Activated T-helper 1 cell treated with anti-CD3 and anti-CD28 coated beads, Interleukin-12 subunit alpha, Interleukin-12 subunit beta, Interleukin-2, Interleukin-4 antibody, amounts not matched to agents 30 ng/mL and 10 ng/mL and 1 ng/mL, durations not matched to agents 14 hours and 24 hours and 36 hours (primary cell): ENCODE measurements at places on chromosomes 16 and 17. TPM values are rescaled to one million over a fixed set of nuclear protein-coding genes. Genes with fewer than 3 reads are reported as not detected.

The FAM20A gene
- not detected in 2 replicates for total RNA-seq

The HCRT gene
- total RNA-seq = not detected in 2 replicates

DNA sequence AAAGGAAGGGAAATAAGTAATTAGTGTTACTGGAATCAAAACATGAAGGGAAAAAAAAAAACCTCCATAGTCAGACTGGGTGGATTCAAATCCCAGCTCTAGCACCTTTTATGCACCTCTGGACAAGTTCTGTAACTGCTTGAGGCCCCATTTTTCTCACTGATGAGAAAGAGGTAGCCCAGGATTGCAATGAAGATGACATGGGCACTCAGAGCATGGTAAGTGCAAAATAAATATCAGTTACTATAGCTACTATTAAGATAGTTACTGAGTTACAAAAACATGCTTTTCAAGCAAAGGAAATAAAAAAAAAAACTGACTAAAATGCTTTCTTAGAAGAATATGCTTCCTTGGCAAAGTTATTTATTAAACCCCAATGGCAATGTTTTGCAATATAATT, 58.8 kb downstream of the CEP95 start:
- no peak overlapping the region for H3K27ac ChIP-seq
- no peaks in the 10 kb centered on the region for H3K27me3 ChIP-seq
- no peaks in the 10 kb centered on the region for H3K4me1 ChIP-seq
- H3K4me3 ChIP-seq = no peak overlapping the region
- DNase-seq = no peak

GRCh38 chr17:6325741-6326140, 109.2 kb downstream of the AIPL1 start:
- no peaks in the 10 kb centered on the region for H3K36me3 ChIP-seq
- no peak overlapping the region for H3K4me3 ChIP-seq
- peaks cover 13% of the 10 kb centered on the region for H3K27me3 ChIP-seq

DNA sequence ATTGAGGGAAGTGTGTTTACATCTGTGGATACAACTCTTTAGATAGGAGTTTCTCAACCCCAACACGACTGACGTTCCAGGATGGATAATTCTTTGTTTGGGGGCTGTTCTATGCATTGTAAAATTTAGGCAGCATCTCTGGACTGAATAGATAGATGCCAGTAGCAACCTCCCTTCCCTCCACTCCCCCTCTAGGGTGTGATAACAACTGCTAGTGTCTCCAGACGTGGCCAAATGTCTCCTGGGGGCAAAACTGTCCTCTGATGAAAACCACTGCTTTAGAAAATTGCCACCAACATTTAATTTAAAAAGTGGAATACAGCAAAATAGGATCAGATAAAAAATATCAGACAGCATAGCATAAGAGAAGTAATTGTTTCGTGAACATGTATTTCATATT, 79.9 kb downstream of the HS3ST3A1 start:
- no peak overlapping the region for H3K27ac ChIP-seq
- H3K27me3 ChIP-seq = no peaks in the 10 kb centered on the region
- DNase-seq = no peak
- H3K4me3 ChIP-seq = no peak overlapping the region

DNA sequence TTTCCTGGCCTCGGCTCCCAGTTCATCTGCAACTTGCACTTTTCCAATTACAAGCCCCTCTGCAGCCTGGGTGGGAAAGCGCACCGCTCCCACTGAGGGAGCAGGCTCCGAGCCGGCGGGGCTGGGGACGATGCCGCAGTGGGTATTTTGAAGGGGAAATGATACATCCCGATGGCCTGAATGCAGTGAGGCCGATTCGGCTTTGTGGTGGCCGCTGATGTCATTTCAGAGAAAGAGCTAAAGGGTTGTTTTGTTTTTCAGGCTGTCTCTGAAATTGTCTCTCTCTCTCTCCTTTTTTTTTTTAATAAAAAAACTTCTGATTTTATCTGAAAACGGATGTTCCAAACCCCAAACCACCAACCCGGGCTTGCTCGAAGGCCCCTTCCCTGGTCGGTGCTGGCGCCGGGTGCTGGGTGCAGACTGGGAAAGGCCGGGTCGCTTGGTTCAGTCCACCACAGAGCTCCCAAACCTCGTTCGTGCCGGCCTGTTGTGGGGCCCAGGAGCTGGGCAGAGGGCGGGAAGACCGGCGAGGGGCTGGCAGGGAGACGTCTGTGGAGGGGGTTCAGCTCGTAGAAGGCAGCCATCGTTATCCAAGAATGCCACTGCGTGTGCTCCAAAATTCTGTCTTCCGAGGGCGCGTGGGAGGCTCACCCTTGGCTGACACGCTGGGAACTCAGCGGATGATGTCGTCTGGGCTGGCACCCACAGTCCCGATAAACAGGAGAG, 102.8 kb downstream of the FOXL1 start:
- peaks cover 1% of the 10 kb centered on the region for H3K36me3 ChIP-seq
- H3K4me1 ChIP-seq = no peaks in the 10 kb centered on the region
- H3K4me3 ChIP-seq = no peak overlapping the region
- H3K27me3 ChIP-seq = peaks cover 4% of the 10 kb centered on the region
- DNase-seq = no peak

GRCh38 chr16:85757341-85757822, 6.5 kb upstream of the C16orf74 start:
- no peak overlapping the region for H3K4me3 ChIP-seq
- no peak for DNase-seq
- peaks cover 34% of the 10 kb centered on the region for H3K27me3 ChIP-seq
- no peak overlapping the region for H3K27ac ChIP-seq

- no peak overlapping the region for H3K4me3 ChIP-seq
- H3K36me3 ChIP-seq = peaks cover 30% of the 10 kb centered on the region
- H3K27ac ChIP-seq = no peak overlapping the region
Measured at GRCh38 chr17:29661213-29661612, 38.5 kb upstream of the CORO6 start.
